Stimulated activated CD8-positive, alpha-beta memory T cell treated with anti-CD3 and anti-CD28 coated beads, Interleukin-2, amount 100 ng/mL, for 48 hours (primary cell): ENCODE measurements at places on chromosomes 2 and 18.

- DNase-seq = no peak
Observed at GRCh38 chr18:4251873-4252272, 203.2 kb downstream of the DLGAP1 start.

DNA sequence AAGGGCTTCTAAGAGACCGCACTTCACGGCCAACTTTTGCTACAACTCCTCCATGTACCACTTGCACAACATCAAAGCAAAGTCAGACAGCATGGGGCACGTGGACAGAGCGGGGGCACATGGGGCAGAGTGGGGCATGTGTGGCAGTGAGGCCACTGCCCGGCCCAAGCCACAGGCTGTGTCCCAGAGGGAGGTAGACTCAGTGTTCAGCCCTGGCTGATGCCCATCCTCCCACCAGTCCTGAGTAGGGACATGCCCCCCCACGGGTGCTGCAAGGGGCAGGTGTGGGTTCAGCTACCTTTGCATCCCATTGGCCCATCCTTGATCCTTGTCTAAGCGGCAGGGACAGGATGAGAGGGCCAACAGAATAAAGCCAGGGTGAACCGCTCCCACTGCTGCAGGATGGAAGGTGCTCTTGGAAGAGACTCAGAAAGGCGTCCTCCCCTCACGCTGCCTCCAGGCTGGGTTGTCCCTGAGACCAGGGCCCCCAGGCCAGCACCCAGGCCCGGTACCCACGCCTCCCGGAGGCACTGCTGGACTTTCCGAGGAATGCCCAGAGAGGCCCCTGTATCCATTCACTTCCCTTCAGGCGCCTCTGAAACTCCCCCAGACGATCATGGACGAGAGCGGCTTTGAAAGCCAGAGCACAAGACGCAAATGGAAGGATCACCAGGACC is 218.2 kb downstream of the NDUFA10 start:
- no peak for DNase-seq

DNA sequence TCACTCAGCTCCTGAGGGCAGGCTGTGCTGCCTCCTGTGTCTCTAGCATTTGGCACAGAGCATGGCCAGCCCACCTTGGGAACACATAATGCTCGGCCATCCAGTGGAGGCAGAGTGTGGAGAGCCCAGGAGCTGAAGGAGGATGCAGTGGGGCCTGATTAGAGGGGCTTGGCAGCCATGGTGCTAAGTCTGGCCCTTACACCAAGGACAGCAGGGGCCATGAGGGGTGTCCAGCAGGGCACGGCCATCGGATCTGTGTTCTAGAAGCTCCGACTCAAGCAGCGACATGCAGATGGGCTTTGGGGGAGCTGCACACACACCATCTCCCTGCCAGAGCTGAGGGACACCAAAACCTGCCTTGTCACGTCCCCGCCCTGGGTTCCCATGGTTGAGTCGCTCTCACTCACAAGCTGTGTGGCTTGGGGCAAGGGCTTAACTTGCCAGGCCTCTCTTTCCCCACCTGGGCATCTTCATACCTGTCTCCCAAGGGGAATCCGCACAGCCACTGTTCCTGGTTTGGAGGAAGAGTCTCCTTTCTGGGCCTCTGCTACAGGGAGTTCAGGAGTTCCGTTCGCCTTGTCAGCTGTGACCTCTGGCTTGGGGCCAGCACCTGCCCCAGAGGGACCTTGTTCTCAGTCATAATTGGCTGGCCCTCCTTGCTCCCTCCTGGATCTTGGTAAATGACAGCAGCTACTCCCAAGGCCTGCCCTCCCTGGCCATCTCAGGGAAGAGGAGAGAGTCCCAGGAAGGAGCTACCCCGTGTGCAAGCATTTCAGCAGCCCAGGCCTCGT is 1.3 kb upstream of the TOGARAM2 start:
- no peak for DNase-seq

DNA sequence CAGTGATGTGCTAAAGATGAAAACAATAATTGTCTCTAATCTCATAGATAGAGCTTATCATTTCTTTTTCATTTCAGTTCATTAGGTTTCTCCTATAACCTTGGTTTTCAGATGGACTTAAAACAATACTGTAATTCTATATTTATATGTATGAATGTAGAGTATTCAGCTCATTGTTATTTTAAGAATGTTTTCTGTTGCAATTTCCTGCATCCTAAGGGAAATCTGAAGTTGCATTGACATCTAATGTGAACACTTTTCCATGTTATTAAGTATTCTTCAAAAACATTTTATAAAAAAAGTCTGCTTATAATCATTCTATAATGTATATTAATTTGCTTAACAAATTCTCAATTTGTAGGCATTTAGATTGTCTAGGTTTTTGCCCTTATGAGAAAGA is 288.9 kb downstream of the XIRP2 start:
- DNase-seq = no peak

- DNase-seq = no peak
Observed at GRCh38 chr18:3520230-3521085, 70.5 kb downstream of the TGIF1 start.

DNA sequence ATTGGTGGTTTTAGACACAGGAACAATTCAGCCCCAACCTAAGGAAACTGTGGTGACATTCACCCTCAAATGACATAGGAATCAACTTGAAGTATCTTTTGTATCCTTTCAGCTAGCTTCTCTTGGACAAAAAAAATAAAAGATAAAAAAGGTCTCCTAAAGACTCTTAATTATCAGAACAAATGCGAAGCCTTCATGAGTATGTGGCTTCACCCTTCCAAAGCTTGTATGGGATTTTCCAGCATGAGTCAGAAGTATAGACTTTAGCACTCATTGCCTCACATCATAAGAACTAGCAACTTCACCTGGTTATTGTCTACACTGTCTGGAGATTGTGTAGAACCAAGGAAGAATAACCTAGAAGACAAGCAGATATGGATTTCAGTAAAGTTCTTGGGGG is 135.4 kb downstream of the LAMA3 start:
- DNase-seq = no peak

- DNase-seq = peak; percentile 38
Observed at GRCh38 chr2:203830304-203831055, 37.1 kb upstream of the CTLA4 start.
